ENCODE measurements at places on chromosomes 5 and 9.

- no peak overlapping the region for H3K4me3 ChIP-seq
- H3K4me1 ChIP-seq, result peaks cover 6% of the 10 kb centered on the region
- peaks cover 7% of the 10 kb centered on the region for H3K36me3 ChIP-seq
- H3K27ac ChIP-seq, result no peak overlapping the region
These were observed 363.3 kb downstream of the KDM4C start for GRCh38 chr9:7121055-7121454.

- no peak for DNase-seq
- H3K4me1 ChIP-seq, result no peaks in the 10 kb centered on the region
- H3K4me3 ChIP-seq, result no peak overlapping the region
- peaks cover 15% of the 10 kb centered on the region for H3K36me3 ChIP-seq
- no peaks in the 10 kb centered on the region for H3K27me3 ChIP-seq
These were observed 56.9 kb downstream of the AP3S1 start for GRCh38 chr5:115898656-115899055.

DNA sequence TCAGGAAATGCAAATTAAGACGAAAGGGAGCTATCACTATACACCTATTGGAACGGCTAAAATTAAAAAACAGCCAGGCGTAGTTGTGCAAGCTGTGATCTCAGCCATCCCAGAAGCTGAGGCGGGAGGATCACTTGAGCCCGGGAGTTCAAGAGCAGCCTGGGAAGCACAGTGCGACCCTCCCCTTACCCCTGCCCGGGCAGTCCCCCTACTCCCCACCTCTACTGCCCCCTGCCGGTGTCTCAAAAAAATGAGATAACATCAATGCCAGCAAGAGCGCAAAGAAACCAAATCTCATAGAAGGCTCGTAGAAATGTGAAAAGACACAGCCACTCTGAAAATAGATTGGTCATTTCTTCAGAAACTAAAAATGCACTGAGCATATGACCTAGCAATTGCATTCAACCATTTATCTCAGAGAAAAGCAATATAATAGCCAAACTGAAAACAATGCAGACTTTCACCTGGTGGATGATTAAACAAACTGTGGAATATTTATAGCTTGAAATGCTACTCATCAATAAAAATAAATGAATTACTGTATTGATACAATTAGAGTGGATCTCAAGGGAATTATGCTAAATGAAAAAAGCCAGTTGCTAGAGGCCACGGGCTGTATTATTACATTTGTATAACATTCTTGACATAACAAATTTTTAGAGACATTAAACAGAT lies 20.6 kb downstream of the OR2V2 start:
- no peak for DNase-seq
- H3K27me3 ChIP-seq, result peaks cover 96% of the 10 kb centered on the region
- H3K4me1 ChIP-seq, result peaks cover 15% of the 10 kb centered on the region
- H3K27ac ChIP-seq, result no peak overlapping the region
- no peaks in the 10 kb centered on the region for H3K36me3 ChIP-seq
- H3K4me3 ChIP-seq, result no peak overlapping the region

DNA sequence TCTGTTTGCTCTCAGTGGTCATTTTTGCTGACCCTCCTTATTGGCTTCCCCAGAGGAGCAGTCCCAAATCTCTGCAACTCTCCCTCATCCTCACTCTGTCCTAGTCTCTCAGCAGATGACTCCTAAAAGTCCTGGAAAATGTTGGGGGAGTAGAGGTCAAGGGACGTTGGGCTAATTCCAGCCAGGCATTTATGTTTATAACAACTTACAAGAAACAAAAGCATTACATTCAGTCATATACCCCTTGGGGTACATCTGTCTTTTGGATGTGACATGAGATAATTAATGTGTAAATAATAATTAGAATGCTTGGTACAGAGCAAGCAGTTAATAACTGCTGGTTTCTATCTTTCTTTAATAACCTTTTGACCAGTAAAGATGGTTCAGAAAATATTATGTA lies 176.2 kb downstream of the YTHDC2 start:
- peaks cover 10% of the 10 kb centered on the region for H3K4me1 ChIP-seq
- H3K27ac ChIP-seq, result no peak overlapping the region
- H3K4me3 ChIP-seq, result no peak overlapping the region
- peaks cover 10% of the 10 kb centered on the region for H3K27me3 ChIP-seq
- H3K36me3 ChIP-seq, result no peaks in the 10 kb centered on the region

DNA sequence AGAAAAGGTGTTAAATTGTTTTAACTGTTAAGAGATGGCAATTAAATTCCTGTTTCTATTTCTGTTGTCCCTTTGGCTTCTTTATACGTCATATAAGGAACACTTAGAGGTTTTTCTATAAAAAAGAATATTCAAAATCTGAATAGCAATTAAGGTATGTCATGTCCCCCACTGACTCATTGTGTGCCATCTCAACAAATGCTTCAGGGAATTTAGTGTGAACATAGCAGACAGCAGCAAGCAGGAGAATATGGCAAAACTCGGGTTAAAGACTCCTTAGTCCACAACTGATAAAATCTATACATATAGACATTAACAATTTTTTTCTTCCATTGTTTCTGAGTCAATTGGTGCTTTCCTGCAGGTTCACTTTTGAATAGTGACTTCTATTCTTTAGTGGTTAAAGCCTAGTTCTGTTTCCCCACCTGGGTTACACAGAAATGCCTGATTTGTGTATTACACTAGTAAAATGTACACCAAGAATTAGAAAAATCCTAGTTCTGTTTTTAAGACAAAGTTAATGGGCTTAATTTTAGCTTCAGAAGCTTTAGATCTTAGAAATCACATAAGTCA lies 17.9 kb upstream of the RPS23 start:
- no peak overlapping the region for H3K4me3 ChIP-seq
- H3K27me3 ChIP-seq, result no peaks in the 10 kb centered on the region
- H3K4me1 ChIP-seq, result no peaks in the 10 kb centered on the region
- H3K27ac ChIP-seq, result no peak overlapping the region
- H3K36me3 ChIP-seq, result no peaks in the 10 kb centered on the region

DNA sequence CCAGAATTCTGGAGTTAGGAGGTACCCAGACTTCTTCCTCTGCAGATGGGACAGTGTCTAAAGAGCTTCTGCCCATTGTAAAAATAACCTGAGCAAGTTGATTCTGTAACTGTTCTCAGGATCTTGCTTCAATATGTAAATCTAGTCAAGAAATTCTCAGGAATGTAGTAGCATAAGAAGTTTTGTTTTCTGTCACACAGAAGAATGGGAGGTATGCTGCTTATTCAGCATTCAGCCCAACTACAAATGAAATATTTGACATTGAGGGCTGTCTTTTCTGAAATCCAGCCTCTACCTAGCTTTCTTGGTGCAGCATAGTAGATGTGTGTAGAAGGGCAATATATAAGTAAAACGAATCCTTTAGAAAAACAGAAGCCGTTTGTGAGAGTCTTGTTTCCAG lies 13.8 kb downstream of the MACIR start:
- DNase-seq, result no peak
- H3K36me3 ChIP-seq, result peaks cover 9% of the 10 kb centered on the region
- H3K27ac ChIP-seq, result no peak overlapping the region
- no peaks in the 10 kb centered on the region for H3K27me3 ChIP-seq

- H3K27ac ChIP-seq, result no peak overlapping the region
- H3K36me3 ChIP-seq, result no peaks in the 10 kb centered on the region
- no peaks in the 10 kb centered on the region for H3K4me1 ChIP-seq
- no peaks in the 10 kb centered on the region for H3K27me3 ChIP-seq
- DNase-seq, result no peak
- H3K4me3 ChIP-seq, result no peak overlapping the region
These were observed 154.5 kb downstream of the PAPPA start for GRCh38 chr9:116308076-116308475.

GRCh38 chr5:58452566-58453258 lies 7.2 kb downstream of the PLK2 start:
- DNase-seq, result no peak
- peaks cover 45% of the 10 kb centered on the region for H3K4me1 ChIP-seq
- no peak overlapping the region for H3K4me3 ChIP-seq
- no peaks in the 10 kb centered on the region for H3K27me3 ChIP-seq

GRCh38 chr5:53067641-53068040 lies 41.9 kb downstream of the MOCS2 start:
- H3K4me3 ChIP-seq, result no peak overlapping the region
- no peak overlapping the region for H3K27ac ChIP-seq
- H3K36me3 ChIP-seq, result peaks cover 3% of the 10 kb centered on the region
- peaks cover 4% of the 10 kb centered on the region for H3K4me1 ChIP-seq

DNA sequence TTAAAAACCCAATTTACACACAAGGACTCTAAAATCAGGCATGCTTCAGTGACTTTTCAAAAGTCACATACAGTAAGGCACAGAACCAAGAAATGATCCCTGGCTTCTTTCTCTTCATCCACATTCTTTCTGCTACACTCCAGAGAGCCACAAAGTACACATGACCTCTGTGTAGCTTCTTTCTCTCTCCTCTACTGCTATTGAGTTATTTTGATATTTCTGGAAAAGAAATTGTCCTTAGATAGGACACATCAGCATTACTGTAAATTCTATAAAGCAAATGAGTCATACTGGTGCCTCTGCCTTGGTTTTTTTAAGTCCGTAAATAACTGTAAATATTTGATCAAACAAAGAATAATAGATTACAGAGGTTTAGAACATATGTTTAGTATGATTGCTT lies 96.3 kb downstream of the KIAA0825 start:
- H3K27ac ChIP-seq, result no peak overlapping the region
- no peaks in the 10 kb centered on the region for H3K27me3 ChIP-seq
- H3K4me1 ChIP-seq, result no peaks in the 10 kb centered on the region
- H3K36me3 ChIP-seq, result no peaks in the 10 kb centered on the region
- H3K4me3 ChIP-seq, result no peak overlapping the region

GRCh38 chr5:27402828-27403227 lies 364.4 kb upstream of the CDH9 start:
- no peak overlapping the region for H3K27ac ChIP-seq
- no peak overlapping the region for H3K4me3 ChIP-seq
- no peaks in the 10 kb centered on the region for H3K36me3 ChIP-seq

GRCh38 chr5:131021646-131022045 lies 143.4 kb downstream of the HINT1 start:
- H3K4me3 ChIP-seq, result no peak overlapping the region
- no peak overlapping the region for H3K27ac ChIP-seq
- H3K27me3 ChIP-seq, result no peaks in the 10 kb centered on the region
- DNase-seq, result no peak
- no peaks in the 10 kb centered on the region for H3K36me3 ChIP-seq

DNA sequence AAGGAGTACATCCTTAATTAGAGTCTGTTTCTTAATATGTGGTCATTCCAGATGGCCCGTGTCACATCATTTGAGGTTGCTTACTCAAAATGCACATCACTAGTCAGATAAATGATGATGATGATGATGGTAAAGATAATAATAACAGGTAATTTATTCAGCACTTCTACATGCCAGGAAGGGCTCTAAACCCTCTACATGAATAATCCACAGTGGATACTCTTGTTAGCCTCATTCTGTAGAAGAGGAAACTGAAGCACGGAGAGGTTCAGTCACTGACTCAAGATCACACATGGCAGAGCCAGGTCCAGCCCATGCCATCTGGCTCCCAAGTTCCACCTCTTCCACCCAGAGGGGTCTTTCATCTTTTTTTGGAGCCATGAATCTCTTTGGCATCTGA lies 11.7 kb downstream of the SH3PXD2B start:
- H3K36me3 ChIP-seq, result no peaks in the 10 kb centered on the region
- H3K27me3 ChIP-seq, result no peaks in the 10 kb centered on the region
- peaks cover 79% of the 10 kb centered on the region for H3K4me1 ChIP-seq
- peak overlapping the region; percentile 78 for H3K27ac ChIP-seq
- H3K4me3 ChIP-seq, result no peak overlapping the region

DNA sequence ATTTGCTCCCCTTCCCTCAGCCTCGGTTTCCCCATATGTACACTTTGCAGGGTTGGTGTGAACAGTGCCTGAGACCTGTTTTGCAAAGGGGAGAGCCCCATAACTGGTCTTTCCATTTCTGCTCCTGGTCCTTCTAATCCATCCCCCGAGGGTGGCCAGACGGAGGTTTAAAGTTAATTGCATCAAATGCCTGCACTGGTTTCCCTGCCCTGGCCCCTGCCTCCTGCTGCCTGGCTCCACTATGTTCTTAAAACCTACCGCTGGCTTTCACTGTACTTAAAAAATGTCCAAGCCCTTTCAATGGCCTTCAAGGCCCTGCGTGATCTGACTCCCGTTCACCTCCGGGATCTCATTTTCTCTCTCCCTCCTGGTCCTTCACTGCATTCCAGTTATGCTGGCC lies 183.0 kb downstream of the RGS3 start:
- H3K36me3 ChIP-seq, result no peaks in the 10 kb centered on the region
- peak; percentile 16 for DNase-seq
- H3K4me1 ChIP-seq, result peaks cover 10% of the 10 kb centered on the region
- no peak overlapping the region for H3K4me3 ChIP-seq
- no peaks in the 10 kb centered on the region for H3K27me3 ChIP-seq

- H3K27ac ChIP-seq, result no peak overlapping the region
- H3K27me3 ChIP-seq, result no peaks in the 10 kb centered on the region
- no peaks in the 10 kb centered on the region for H3K4me1 ChIP-seq
- no peak for DNase-seq
- no peak overlapping the region for H3K4me3 ChIP-seq
These were observed 343.2 kb downstream of the DEPDC1B start for GRCh38 chr5:60356745-60357144.

DNA sequence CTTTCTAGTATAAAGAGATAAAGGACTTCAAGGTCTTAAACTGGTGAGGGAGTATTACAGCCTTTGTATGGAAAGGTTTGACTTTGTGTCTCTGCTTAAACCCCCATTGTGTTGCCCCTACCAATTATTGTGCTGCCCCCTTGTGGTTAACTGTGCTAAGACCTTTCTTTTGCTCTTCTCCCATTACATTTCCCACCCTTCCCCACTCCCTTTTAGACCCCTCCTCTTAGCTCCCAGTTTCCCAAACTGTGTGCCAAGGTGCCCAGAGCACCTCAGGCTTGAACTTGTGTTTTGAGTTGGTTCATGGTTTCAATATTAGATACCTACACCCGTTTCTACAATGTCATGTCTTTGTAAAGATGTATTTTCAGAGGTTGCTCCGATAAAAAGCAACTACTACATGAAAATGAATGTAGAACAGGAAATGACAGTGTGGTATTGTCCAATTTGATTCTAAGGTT lies 2.9 kb downstream of the JAK2 start:
- no peaks in the 10 kb centered on the region for H3K27me3 ChIP-seq
- H3K4me3 ChIP-seq, result peak overlapping the region; percentile 98
- no peak overlapping the region for H3K27ac ChIP-seq
- DNase-seq, result no peak
- H3K36me3 ChIP-seq, result peaks cover 19% of the 10 kb centered on the region

- H3K36me3 ChIP-seq, result no peaks in the 10 kb centered on the region
- H3K27ac ChIP-seq, result no peak overlapping the region
- no peaks in the 10 kb centered on the region for H3K27me3 ChIP-seq
- H3K4me3 ChIP-seq, result no peak overlapping the region
- no peak for DNase-seq
These were observed 72.2 kb downstream of the PTCD2 start for GRCh38 chr5:72392326-72392733.

Measured in suprapubic skin (tissue), 4 donors.